ENCODE measurements at places on chromosomes 13 and 19.

- no peak for DNase-seq
Measured at GRCh38 chr19:10921199-10921909, 7.1 kb downstream of the YIPF2 start.

DNA sequence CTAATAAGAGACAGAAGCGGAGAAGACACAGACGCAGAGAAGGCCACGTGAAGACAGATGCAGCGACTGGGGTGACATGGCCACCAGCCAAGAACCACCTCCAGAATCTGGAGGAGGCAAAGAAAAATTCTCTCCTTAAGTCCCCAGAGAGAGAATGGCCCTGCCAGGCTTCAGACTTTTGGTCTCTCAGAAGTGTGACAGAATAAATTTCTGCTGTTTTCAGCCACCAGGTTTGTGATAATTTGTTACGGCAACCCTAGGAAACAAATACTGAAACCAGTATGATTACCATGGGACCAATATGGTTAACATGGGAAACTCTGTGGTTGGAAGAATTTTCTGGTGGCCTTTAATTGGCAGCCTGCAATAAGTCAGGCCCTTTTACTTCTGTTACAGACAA is 63.9 kb upstream of the DOCK9 start:
- DNase-seq = no peak

GRCh38 chr19:46515290-46515609 is 19.6 kb upstream of the PNMA8B start:
- DNase-seq = no peak

GRCh38 chr19:11576227-11576626 is 1.2 kb downstream of the ACP5 start:
- DNase-seq = no peak

DNA sequence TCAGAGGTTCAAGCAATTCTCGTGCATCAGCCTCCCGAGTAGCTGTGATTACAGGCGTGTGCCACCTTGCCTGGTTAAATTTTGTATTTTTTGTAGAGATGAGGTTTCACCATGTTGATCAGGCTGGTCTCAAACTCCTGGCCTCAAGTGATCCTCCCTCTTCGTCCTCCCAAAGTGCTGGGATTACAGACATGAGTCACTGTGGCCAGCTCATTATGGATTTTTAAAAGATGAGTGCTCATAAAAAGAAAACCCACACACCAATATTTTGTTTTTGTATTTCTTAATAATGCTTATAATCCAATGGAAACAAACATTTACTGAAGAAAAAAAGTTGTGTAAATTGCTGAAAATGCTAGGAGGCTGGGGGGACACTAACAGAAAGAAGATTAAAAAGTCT is 5.0 kb upstream of the MICU2 start:
- no peak for DNase-seq

DNA sequence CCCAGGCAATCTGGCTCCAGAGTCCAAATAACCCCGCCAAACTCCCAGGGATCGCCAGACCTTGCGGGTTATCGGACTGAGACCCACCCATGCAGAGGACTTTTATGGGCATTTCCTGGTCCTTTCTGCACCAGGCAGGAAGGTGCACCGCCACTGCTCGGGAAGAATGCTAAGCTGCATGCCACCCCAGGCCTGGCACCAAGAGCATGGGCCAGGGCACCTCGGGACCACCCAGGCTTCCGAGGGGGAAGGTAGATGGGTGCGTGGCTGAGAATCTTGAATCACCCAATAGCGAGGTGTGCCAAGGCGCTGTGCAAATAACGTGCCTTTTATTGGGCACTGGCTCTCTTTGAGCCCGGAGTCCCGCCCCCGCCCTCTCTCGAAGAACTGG is 422 bp upstream of the ZNF575 start:
- no peak for DNase-seq

GRCh38 chr19:18339723-18340122 is 675 bp upstream of the PGPEP1 start:
- no peak for DNase-seq

GRCh38 chr19:32105527-32106310 is 239.7 kb upstream of the ZNF507 start:
- no peak for DNase-seq

GRCh38 chr19:5113633-5114586 is 145.0 kb downstream of the KDM4B start:
- DNase-seq = no peak

GRCh38 chr19:39974377-39975155 is 3.6 kb downstream of the PSMC4 start:
- no peak for DNase-seq

DNA sequence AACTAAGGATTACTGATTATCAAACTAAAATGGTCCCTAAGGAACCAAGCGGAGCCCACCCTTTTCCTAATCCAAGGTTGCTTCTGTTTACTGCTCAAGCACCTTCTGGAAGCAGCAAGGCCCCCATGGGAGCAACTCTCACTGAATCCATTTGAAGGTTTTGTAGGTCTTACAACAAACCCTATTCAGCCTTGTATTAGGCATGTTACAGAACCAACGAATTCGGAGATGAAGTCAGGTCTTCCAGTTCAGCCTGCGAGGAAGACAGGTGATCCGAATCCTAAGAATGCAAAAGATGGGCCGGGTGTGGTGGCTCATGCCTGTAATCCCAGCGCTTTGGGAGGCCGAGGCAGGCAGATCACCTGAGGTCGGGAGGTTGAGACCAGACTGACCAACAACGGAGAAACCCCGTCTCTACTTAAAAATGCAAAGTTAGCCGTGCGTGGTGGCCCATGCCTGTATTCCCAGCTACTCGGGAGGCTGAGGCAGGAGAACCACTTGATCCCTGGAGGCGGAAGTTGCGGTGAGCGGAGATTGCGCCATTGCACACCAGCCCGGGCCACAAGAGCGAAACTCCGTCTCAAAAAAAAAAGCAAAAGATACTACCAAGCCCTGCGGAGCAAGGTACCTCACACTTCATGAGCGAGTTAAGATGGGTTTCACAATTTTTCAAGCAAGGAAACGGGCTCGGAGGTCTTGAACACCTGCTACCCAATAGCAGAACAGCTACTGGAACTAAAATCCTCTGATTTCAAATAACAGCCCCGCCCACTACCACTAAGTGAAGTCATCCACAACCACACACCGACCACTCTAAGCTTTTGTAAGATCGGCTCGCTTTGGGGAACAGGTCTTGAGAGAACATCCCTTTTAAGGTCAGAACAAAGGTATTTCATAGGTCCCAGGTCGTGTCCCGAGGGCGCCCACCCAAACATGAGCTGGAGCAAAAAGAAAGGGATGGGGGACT is 609 bp downstream of the ZAR1L start:
- peak; percentile 40 for DNase-seq

DNA sequence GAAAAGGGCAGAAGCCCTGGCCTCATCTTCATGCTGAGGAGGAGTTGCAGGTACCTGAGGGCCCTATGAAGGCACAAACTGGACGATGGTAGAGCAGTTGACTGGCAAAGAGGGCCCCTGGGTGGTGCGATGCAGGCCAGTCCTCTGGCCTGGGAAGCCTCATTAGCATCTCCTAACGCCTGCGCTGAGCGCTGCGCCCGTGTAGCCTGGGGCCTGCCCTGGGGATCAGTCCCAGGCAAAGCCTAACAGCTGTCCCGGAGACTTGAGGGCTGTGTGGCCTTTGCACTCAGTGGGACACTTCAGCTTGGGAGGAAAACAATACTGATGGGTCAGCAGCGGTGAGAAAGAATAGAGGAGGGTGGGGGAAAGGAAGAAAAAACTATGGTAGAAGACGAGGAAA is 187.7 kb downstream of the RAP2A start:
- no peak for DNase-seq

DNA sequence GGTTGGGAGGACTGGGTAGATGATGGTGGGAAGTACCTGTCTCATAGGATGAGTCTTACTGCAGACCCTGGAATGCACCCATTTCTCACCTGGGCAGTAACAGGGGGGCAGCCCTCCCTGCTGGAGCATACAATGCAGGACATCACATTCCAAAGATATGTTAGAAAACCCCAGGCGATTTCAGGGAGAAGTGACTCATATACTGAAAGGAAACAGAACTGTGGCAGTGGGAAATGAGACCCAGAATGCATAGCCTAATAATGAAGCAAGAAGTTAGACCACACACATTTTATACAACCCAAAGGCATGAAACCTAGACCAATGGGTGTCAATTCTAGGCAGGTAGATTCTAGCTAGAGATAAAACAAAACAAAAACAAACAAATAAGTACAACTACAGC is 402.7 kb downstream of the IRS2 start:
- DNase-seq = no peak

GRCh38 chr19:33301144-33301899 is 1.0 kb downstream of the CEBPA start:
- no peak for DNase-seq

DNA sequence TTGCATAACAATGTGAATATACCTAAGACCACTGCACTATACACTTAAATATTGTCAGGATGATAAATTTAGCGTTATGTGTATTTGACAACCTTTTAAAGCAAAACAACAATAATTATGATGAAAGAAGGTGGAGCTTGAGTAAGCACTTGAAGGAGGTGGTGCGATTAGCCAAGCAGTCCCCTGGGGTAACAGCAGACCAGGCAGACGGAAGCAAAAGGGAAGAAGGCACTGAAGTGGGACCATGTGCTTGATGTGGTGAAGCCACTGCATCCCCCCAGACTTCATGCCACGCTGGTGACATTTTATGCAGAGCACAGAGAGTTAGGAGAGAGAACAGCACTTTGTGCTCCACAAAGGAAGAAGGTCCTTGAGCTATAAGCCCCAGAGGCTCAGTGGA is 58.3 kb upstream of the ZNF507 start:
- peak; percentile 16 for DNase-seq

DNA sequence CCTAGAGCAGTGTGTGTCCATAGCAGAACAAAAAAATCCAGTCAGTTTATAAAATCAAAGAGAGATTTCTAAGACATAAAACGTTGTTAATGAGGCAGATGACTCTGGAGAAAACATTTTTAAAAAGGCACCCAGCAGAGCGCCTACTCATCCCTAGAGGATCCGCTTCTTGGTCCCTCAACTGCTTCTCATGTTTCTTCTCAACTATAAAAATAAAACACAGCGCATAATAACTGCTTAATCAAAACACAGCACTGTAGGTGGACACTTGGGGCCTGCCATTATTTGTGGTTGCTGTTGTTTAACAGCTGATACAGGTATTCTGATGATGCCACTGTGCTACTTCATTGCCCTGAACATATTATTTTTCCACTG is 347.9 kb downstream of the FGF9 start:
- no peak for DNase-seq

- no peak for DNase-seq
Measured at GRCh38 chr19:14616407-14616806, 33.5 kb downstream of the CLEC17A start.

- peak; percentile 8 for DNase-seq
Measured at GRCh38 chr19:40588926-40589569, 12.1 kb upstream of the LTBP4 start.

DNA sequence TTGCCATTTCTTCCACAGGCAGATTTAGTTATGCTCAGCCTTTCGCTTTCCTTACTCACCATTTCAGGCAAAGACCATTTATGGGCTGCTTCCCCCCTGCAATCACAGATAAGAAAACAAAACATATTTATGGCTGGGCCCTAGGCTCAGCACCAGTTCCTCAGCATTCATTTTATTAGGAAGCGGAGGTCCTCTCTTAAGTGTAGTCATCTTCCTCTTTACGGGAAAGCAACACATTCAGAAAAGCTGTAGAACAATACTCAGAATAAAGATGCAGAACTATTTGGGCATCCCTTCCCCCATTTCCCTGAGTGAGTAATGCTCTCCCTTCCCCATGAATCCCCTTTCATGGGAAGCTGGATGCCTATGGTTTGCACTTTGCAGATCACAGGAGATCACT is 27.9 kb downstream of the FLT1 start:
- no peak for DNase-seq

DNA sequence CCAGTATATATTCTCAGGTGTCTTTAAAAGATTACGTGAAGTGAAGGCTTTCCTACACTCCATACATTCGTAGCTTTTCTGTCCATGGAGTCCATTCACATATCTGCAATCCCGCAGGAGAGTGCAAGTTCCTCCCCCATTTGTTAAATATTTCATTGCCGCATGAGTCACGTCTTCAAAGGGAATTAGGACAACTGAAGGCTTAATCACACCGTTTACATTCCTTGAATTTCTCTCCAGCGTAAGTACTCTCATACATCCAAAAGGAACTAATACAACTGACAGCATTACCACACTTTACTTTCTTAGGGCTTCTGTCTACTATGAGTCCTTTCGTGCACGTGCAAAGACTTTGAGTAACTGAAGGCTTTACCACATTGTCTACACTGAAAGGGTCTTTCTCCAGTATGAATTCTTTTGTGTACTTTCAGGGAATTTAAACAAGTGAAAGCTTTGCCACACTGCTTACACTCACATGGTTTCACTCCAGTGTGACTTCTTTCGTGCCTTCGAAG is 29.0 kb upstream of the ZNF564 start:
- DNase-seq = no peak

DNA sequence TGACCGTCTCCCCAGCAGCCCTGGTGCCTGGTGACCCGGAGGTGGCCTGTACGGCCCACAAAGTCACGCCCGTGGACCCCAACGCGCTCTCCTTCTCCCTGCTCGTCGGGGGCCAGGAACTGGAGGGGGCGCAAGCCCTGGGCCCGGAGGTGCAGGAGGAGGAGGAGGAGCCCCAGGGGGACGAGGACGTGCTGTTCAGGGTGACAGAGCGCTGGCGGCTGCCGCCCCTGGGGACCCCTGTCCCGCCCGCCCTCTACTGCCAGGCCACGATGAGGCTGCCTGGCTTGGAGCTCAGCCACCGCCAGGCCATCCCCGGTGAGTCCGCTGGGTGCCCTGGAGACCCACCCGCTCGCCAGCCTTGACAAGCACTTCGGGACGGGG is 2.2 kb downstream of the MADCAM1 start:
- no peak for DNase-seq

GRCh38 chr13:60838581-60838980 is 441.6 kb downstream of the TDRD3 start:
- peak; percentile 73 for DNase-seq

DNA sequence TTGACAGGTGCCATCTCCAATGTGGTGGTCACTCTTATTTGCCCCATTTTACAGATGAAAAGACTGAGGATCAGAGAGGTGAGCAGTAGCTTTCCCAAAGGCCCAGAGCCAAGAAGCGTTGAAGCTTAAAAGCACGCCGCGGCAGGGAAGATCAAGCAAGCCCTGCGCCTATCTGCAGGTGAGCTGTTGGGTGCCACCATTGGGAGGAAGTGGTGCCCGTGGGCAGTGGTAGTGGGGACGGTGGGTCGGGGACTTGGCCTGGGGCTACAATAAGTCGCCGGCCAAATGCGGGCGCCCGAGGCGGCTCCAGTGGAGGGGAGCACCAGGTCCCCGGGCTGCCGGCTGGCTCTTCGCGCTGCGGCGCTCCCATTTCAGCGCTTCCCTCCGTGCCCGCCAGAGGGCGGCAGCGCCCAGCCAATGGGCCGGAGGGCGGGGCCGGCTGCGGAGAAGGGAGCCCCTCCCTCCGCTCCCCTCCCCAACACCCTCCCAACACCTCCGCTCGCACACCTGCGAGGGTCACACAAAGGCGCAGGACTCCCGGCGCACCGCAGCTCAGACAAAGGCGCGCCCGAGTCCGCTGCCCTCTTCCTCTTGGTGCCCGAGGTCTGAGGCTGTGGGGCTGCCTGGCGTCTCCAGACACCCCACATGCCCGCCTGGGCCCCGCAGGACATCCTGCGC is 744 bp upstream of the POU2F2 start:
- peak; percentile 81 for DNase-seq

GRCh38 chr13:79295906-79296706 is 109.9 kb downstream of the RBM26 start:
- no peak for DNase-seq
